Stimulated activated naive CD4-positive, alpha-beta T cell (primary cell): ENCODE measurements at places on chromosomes 12 and 14.

- no peak for DNase-seq
Observed at GRCh38 chr12:92234533-92234932, 88.9 kb upstream of the BTG1 start.

DNA sequence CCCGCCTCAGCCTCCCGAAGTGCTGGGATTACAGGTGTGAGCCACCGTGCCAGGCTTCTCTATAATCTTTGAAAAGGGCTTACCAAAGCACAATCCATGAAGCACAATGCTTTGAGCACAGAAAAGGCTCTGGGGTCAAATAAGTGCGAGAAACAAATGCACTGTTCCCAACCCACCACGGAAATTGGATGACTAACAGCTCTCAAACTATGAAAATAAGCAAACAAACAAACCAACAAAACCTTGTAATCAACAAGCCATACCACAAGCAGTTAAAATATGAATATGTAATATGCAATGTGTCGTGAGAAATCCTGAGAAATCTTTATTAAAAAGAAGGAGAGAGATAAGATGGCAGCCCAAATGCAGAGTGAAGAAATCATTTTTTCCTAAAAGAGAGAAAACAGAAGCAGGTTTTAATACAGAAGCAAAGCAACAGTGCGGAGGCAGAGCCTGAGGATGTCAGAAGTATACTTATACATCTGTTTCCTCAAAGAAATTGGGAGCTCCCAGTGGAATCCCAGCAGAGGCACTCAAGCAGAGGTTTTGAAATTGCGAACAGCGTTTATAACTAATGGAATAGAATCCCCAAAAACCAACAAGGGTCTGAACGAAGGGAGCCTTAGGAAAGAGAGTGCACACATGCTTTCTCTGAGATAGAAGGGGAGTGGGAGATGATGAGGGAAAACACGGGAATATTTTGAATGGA, 17.1 kb downstream of the SMCO2 start:
- no peak for DNase-seq

DNA sequence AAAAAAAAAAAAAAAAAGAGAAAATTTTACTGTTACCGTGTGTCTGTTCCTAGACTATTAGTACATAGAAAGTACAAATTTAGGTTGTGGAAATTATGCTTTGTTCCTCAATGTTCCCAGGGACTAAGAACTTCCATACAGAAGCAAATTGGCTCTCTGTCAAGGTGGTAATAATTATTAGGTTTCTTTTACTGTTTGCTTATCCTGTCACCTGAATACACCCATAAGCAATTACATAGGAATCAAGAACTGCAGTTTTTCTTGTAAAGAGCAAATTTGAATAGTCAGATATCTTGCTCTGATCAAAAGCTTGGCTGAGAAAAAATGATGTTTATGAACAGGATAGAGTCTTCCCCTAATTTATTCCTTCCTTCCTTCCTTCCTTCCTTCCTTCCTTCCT, 191.2 kb downstream of the AEBP2 start:
- no peak for DNase-seq

DNA sequence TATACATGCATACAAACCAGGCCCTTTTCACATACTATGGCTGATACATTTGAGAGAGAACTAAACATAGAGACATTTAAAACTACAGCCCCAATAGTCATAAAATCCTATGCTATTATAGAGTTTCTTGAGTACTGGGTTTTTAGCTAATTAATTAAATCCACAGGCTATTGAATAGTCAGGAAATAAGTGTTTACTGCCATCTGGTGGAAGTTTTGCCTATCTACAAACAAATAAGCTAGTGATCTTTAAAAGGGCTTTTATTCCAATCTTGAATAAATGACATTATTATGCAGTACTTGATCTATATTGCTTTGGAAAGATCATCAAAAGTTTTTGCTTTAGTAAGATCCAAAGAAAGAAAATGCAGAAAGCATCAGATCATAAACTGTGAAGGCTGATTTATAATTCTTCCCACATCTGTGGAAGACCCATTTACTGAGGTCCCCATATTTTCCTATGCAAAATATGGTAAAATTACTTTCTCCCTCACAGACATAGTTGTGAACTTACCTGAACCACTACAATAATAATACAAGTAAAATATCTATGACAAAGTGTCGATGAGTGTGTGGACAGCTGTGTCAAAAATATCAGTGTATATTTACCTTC, 131.3 kb downstream of the ITPR2 start:
- DNase-seq, result peak; percentile 11

DNA sequence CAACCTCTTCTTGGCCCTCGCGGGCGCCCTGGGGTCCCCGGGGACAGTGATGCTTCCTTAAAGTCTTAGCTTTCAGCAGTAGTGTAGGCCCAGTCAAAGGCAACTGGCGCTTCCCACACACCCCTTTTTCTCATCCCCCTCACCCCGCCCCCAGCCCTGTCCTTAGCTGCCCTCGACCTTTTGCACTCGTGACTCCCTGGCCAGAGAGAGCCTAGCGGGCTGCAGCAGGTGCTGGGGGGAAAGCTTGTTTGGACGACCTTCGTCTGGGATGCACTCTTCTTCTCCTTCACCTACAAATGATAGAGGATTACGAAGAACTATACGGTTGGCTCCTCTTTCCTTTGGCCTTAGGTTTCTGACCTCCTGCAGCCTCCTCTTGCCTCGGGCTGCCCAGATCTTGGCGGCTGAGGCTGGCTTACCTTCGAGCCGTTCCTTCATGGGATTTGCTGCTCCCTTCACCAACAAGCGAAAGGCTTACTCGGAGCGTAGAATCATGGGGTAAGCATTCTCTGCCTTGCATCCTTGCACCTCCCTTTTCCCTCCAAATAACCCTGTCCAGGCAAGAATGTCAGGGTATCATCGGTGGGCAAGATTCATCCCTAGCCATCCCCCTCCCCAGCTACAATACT, 815 bp downstream of the COQ10A start:
- no peak for DNase-seq

DNA sequence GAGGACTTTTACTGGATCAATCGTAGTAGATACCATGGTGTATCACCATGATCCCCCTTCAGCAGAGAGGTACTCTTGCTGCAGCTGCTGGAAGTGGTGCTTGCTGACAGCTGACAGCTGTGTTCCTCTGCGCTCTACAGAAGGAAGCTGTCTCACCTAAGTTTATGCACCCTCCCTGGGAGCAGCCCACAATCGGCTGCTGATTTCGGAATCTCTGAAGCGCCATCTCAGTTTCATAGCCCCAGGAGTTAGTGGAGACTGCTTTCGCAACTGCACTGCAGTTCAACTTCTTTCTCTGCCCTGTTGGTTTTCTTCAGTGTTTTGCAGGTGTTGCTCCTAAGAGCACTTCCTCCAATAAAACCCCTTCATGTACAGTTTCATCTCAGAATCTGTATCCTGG, 237.9 kb downstream of the PAWR start:
- DNase-seq, result no peak

DNA sequence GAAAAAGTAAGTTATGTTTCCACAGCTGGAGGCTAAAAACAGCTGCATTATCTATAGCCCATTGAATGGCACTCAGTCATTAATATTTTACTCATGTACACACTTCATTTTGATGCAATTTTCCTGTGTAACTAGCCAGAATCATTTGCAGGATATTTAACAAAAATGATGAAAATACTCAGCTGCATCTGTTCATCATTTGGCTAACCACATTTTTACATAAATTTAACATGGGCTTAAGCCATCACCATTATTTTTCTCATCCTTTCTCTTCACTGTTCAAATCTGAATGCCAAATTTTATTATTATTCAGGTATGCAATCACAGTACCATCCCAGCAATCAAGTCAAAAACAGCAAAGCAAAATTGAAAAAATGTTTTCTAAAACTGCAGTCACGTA, 41.8 kb downstream of the ATXN7L3B start:
- no peak for DNase-seq

DNA sequence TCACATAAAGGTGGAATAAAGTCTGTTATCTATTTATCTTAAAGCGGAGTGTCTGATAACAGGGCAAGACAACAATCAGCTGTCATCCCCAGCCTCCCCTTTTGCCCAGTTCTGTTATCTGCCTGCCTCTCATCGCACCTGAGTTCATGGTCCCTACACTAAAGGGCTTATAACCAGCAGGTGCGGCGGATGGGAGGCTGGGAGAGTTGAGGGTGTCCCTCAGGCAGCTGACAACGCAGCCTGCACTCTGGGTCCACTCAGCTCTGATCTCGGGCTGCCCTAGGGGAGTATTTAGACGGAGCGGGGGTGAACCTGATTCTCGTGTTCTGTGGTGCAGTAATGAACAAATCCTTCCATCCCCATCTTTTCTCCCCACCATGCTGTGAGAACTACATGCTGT, 34.0 kb upstream of the JDP2 start:
- no peak for DNase-seq

GRCh38 chr14:54772451-54772881, 130.2 kb downstream of the GCH1 start:
- no peak for DNase-seq

- no peak for DNase-seq
Observed at GRCh38 chr12:46751173-46751572, 74.6 kb downstream of the SLC38A4 start.

DNA sequence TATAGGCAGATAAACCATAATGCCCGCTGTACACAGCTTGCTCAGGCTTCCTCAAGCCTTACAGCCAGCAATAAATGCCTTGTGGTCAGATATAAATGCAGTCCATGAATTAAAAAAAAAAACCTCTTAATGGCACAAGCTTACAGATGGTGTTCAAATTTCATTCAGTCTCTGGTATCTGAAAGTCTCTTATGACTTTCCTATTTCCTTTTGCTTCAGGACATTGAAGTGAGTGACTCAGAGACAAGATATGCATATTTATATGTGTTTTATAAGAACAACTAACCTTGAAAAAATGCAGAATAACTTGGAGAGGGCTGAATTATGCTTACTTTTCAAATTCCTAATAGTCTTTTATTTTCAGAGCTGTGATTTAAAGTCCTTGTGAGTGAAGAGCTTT, 426.9 kb upstream of the MIS18BP1 start:
- DNase-seq, result no peak

DNA sequence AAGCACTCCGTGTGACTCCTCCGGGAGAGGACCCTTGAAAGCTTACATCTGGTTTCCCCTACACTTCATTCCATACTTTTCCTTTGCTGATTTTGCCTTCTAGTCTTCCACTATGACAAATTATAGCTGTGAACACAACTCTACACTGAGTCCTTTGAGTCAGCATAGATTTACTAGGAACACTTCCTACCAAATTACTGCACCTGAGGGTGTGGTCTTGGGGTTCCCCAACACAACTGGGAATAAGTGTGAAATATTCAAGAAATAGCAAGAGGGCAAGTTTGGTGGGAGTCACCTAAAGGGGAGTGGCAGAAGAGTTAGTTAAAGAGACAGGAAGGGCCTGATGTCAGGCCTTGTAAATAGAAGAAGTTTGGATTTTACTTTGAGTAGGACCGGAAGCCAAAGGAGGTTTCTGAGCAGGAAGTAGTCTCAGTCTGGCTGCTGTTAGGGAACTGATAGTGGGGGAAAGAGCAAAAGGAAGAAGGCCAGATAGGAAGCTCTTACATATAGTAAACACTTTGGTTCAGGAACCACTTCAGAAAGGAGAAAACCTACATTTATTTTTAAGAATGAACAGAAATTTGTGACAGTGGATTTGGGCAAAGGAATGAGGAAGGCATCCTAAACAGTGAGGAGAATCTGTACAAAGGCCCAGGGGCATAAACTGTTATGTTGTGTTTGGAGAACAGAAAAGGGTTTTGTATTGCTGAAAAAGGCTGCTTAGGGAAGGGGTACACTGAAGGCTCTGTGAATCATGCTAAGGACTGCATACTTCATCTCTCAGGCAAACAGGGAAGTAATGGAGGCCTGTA, 14.2 kb downstream of the SEL1L start:
- DNase-seq, result no peak
